ENCODE measurements at places on chromosomes 7 and 10.

GRCh38 chr10:29579455-29579970 is 55.3 kb downstream of the SVIL start:
- H3K36me3 ChIP-seq = no peaks in the 10 kb centered on the region
- H3K27ac ChIP-seq = peak overlapping the region; percentile 42
- DNase-seq = no peak
- H3K4me3 ChIP-seq = no peak overlapping the region
- H3K27me3 ChIP-seq = no peaks in the 10 kb centered on the region

DNA sequence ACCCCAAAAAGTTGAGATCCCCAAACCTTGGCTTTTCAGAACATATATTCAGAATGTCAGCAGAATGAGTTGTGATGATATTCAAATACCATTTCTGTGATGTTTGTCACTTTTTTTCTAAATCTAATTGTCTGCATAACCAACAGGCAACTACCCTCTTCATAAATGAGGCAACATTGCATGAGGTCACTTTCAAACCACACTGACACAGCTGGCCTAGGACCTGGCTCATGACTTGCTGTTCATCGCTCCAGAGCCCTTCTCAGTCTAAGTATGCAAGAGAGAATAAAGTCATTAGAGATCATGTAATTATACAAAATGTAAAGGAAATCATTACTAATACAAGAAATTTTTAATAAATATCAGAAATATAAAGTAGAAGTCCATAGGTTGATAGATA is 681.9 kb downstream of the GRM8 start:
- no peaks in the 10 kb centered on the region for H3K36me3 ChIP-seq
- no peak overlapping the region for H3K4me3 ChIP-seq
- no peak overlapping the region for H3K27ac ChIP-seq
- H3K27me3 ChIP-seq = no peaks in the 10 kb centered on the region

DNA sequence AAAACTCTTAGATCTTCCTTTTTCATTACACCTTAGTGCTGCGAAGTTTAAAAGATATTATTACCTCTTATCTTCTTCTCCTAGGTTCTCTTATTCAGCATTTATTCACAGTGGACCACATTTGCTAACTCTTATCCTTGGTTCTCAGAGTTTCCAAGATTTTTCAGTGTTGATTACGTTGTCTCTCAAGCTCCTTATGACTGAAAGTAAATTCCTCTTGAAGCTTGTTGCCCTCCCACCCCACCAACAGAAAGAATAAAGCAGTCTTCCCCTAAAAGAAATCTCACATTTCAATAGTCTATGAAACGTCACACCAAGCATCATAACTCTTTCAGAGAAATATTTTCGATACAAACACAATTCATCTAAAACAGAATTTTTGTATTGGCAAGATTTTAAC is 362.5 kb downstream of the MAGI2 start:
- no peaks in the 10 kb centered on the region for H3K27me3 ChIP-seq
- no peak overlapping the region for H3K27ac ChIP-seq
- no peak for DNase-seq
- no peaks in the 10 kb centered on the region for H3K36me3 ChIP-seq
- no peaks in the 10 kb centered on the region for H3K4me1 ChIP-seq

- H3K27me3 ChIP-seq = no peaks in the 10 kb centered on the region
- H3K4me3 ChIP-seq = no peak overlapping the region
- no peaks in the 10 kb centered on the region for H3K36me3 ChIP-seq
Measured at GRCh38 chr7:33509206-33509605, 379.8 kb downstream of the BBS9 start.

DNA sequence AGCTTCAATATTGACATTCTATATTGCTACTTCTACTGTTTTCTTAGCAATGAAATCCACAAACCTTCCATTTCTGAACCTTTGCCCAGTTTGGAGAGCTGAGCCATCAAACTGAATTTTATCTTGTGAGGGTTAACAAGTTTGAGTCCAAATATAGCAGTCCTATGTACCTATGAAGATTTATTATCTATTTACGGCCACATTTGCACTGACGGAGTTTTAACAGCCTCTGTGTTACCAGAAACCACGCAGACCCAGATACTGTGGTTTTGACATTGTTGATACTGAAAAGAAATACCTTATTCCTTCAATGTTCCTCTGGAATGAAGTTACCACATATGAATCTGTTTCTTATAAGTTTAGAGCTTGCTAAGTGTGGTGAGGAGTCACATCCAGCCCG is 172.6 kb downstream of the FGFR2 start:
- no peaks in the 10 kb centered on the region for H3K27me3 ChIP-seq
- no peak overlapping the region for H3K27ac ChIP-seq
- H3K4me3 ChIP-seq = no peak overlapping the region
- no peak for DNase-seq
- no peaks in the 10 kb centered on the region for H3K36me3 ChIP-seq

Data from right atrium auricular region (tissue), 2 donors.